ENCODE measurements at places on chromosomes 7 and 10.
A peak's percentile ranks its signal among the peaks of the same experiment; 100 is the strongest.

- no peak overlapping the region for H3K4me3 ChIP-seq
- no peak overlapping the region for H3K27ac ChIP-seq
- no peaks in the 10 kb centered on the region for H3K27me3 ChIP-seq
- H3K4me1 ChIP-seq: no peaks in the 10 kb centered on the region
- peaks cover 2% of the 10 kb centered on the region for H3K36me3 ChIP-seq
- no peak for DNase-seq
These were observed 28.0 kb downstream of the SEPTIN7 start for GRCh38 chr7:35828817-35829216.

DNA sequence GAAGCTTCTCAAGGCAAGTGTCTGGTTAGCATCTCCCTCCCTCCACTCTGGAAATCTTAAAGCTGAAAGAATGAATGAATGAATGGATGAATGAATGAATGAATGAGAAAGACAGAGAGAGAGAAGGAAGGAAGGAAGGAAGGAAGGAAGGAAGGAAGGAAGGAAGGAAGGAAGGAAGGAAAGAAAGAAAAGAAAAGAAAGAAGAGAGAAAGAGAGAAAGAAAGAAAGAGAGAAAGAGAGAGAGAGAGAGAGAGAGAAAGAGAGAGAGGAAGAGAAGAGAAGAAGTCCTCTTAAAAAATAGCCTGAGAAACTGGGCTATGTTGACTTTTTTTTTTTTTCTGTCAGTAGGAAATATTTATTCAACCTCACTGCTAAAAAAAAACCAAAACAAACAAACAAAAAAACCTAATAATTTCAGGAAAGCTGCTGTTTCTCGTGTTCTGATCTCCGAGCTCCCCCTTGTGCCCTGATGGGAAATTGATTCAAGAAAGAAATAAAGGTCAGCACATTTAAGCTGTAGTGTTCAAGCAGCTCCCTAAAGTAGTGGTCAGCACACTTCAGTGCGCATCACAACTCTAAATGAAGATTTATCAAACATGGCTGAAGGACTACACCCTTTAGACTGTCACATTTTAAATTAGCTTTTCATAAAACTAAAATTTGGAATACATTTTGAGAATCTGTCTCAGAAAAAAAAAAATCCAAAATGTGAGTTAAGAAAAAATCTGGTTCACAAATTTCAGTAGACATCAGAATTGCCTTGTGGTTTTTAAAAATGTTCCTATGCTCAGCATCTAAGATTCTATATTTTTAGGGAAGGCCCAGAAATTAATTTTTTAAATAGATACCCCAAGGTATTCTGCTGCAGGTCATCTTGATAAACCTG, 154.3 kb downstream of the ELAPOR2 start:
- no peaks in the 10 kb centered on the region for H3K36me3 ChIP-seq
- no peak overlapping the region for H3K27ac ChIP-seq
- H3K27me3 ChIP-seq: no peaks in the 10 kb centered on the region
- H3K4me1 ChIP-seq: no peaks in the 10 kb centered on the region

DNA sequence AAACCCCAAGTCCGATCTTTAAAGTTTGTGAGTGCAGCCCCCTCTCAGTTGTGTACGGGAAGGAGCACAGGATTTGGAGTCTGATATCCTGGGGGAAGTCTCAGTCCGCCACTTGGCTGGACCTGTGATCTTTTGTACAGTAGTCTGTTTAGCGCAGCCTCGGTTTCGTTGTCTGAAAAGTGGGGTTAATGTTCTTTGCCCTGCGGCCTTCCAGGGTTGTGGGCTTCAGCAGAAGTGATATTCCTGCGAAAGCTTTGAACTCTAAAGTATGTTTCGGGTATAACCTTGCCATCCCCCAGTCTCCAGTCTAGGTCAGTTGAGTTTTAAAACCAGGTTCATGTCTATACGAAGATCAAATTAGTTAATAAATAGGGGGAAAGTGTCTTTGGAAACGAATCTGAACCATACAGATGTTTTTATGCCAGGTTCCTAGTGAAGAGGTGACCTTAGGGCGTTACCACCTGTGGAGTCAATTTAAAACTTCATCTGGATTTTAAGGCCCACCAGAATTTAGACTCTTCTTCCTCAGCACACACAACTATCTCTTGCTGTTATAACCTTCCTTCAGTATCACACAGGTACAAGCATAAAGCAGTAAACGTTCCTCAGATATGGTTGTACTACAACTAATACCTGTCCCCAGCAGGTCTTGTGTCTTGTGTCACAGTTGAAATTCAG, 904 bp downstream of the R3HCC1L start:
- H3K4me1 ChIP-seq: peaks cover 7% of the 10 kb centered on the region
- H3K27ac ChIP-seq: peak overlapping the region; percentile 94
- H3K27me3 ChIP-seq: no peaks in the 10 kb centered on the region
- no peaks in the 10 kb centered on the region for H3K36me3 ChIP-seq
- H3K4me3 ChIP-seq: peak overlapping the region; percentile 90
- no peak for DNase-seq

GRCh38 chr7:90455163-90456030, 14.0 kb upstream of the PTTG1IP2 start:
- no peaks in the 10 kb centered on the region for H3K27me3 ChIP-seq
- no peak overlapping the region for H3K27ac ChIP-seq
- H3K4me3 ChIP-seq: no peak overlapping the region

GRCh38 chr7:39749177-39749576, 125.8 kb downstream of the RALA start:
- H3K4me3 ChIP-seq: no peak overlapping the region
- no peaks in the 10 kb centered on the region for H3K27me3 ChIP-seq
- no peak overlapping the region for H3K27ac ChIP-seq
- no peak for DNase-seq

DNA sequence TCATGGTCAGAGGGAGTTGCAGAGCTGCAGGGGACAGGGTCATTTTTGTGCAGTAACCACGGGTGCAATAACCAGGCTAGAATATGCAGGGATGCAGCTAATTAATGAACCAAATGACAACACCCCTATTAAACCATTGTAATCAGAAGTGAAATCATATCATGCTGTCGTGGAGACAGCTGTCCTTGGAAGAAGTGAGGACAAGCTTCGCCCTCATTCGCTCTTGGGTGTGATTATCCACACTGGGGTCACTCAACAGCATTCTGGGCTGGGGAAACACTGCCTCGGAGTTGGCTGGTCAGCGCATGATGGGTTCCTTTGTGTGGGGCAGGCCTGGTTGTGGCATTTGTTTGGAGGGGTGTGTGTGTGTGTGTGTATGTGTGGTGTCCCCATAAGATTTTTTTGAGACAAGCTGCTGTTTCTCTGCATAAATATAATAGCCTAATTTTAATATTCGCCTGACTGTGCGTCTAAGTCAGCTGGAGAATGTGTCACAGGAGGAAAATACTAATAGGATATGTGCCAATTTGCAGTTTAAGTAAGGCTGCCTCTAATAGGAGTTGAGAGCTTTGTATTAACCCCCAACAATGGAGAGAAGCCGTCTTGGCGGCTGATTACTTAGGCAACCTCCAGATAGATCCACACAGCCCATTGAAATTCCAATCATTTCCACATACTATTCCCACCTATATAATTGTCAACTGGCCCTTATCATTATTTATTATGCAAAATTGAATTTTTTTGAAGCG, 149.4 kb downstream of the DNAJB6 start:
- no peak for DNase-seq
- H3K27me3 ChIP-seq: peaks cover 25% of the 10 kb centered on the region
- no peak overlapping the region for H3K27ac ChIP-seq
- no peak overlapping the region for H3K4me3 ChIP-seq
- no peaks in the 10 kb centered on the region for H3K36me3 ChIP-seq
- no peaks in the 10 kb centered on the region for H3K4me1 ChIP-seq

DNA sequence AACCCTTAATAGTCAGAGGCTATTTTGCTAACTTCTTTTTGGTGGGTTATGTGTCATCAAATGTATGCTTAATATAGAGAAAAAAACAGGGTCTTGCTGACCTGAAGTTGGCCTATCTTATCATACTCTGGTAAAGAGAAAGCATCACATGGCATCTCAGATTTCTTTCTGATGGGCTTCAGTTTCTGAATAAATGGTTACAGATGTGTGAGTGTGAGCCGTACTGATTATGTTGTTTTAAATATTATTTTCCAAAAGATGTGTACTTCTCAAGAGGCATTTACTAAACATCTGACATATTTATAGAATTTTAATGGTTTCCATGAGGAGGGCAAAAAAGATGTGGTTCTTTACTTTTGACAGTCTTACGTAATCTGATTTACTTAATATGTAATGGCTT, 28.4 kb downstream of the BBS9 start:
- H3K27ac ChIP-seq: no peak overlapping the region
- no peak for DNase-seq
- H3K27me3 ChIP-seq: no peaks in the 10 kb centered on the region
- no peaks in the 10 kb centered on the region for H3K36me3 ChIP-seq
- no peak overlapping the region for H3K4me3 ChIP-seq
- H3K4me1 ChIP-seq: no peaks in the 10 kb centered on the region

- H3K4me1 ChIP-seq: no peaks in the 10 kb centered on the region
- H3K4me3 ChIP-seq: no peak overlapping the region
These were observed 1.0 kb upstream of the PILRA start for GRCh38 chr7:100372256-100372655.

GRCh38 chr7:80467069-80467468, 44.8 kb downstream of the GNAT3 start:
- H3K27ac ChIP-seq: no peak overlapping the region
- no peak overlapping the region for H3K4me3 ChIP-seq
- H3K27me3 ChIP-seq: no peaks in the 10 kb centered on the region
- DNase-seq: no peak

DNA sequence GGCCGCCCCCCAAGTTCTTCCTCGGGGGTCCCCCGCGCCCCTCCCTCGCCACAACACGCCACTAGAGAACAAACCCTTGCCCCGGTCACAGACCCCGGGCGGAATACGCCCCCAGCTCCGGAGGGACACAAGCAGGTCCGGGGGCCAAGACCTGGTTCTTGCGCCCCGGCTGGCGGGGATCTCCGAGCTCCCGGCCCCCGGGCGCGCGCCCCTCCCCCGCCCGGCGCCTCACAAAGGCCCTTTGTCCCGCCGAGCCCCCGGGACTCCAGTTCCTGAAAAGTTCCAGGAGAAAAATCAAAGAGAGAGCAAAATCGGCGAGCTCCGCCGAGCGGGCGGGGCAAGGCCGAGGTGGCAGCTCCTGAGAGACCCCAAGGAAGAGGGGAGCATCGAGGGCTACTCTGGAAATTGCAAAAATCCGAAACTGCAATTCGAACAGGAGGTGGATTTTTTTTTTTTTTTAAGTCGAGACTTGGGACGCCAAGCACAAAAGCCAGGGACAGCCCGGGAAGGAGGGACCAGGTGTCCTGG, 4.0 kb downstream of the TNRC18 start:
- peaks cover 44% of the 10 kb centered on the region for H3K4me1 ChIP-seq
- peak overlapping the region; percentile 100 for H3K27ac ChIP-seq
- DNase-seq: no peak
- no peaks in the 10 kb centered on the region for H3K27me3 ChIP-seq
- H3K36me3 ChIP-seq: no peaks in the 10 kb centered on the region
- H3K4me3 ChIP-seq: peak overlapping the region; percentile 80

GRCh38 chr10:78129211-78129610, 95.5 kb downstream of the RPS24 start:
- no peaks in the 10 kb centered on the region for H3K27me3 ChIP-seq
- DNase-seq: no peak
- no peaks in the 10 kb centered on the region for H3K4me1 ChIP-seq

DNA sequence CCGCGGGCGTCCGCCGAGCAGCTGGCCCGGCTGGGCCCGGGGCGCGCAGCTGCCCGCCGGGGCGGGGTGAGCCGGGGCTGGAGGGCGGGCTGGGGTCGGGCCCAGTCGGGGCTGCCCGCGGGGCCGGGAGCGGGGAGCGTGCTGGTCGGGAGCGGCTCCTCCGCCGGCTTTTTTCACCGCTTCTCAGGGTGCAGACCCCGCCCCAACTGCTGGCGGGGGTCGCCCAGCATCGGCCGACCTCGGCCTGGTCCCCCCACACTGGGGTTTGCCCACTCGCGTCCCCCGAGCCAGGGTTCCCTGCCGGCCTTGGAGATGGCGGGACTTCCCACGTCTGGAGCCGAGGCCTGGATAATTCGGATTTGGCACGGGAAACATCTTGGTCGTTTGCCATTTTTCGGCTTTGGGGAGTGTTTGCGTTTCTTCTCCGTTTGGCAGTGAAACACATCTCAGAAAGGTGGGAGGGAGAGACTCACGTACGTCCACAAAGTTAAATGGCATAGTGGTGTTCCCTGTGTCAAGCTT, 432 bp downstream of the TMEM248 start:
- H3K4me1 ChIP-seq: peaks cover 14% of the 10 kb centered on the region
- H3K4me3 ChIP-seq: peak overlapping the region; percentile 81
- peaks cover 14% of the 10 kb centered on the region for H3K36me3 ChIP-seq
- peak overlapping the region; percentile 90 for H3K27ac ChIP-seq
- H3K27me3 ChIP-seq: no peaks in the 10 kb centered on the region
- no peak for DNase-seq

GRCh38 chr7:101173752-101174244, 6.3 kb downstream of the NAT16 start:
- DNase-seq: no peak
- H3K27ac ChIP-seq: no peak overlapping the region
- peaks cover 24% of the 10 kb centered on the region for H3K4me1 ChIP-seq
- peak overlapping the region; percentile 18 for H3K4me3 ChIP-seq
- no peaks in the 10 kb centered on the region for H3K36me3 ChIP-seq

DNA sequence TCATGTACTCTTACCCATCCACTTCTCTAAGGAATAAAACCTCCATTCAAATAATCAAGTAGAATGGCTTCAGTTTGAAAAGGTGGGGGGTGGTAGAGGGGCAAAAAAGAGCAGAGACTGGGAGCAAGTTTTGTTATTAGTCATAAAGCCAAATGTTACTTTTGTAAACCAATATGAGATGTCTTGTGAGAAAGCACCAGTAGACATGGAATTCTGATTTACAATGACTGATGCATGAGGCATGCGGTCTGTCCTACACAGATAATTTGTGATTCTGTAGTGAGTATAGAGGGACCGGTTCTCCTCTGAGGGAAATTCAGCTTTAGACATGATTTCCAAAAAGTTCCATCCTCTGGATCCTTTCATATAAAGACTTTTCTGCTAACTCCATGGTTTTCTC, 12.9 kb upstream of the ABCA13 start:
- H3K27ac ChIP-seq: no peak overlapping the region
- no peaks in the 10 kb centered on the region for H3K27me3 ChIP-seq
- no peaks in the 10 kb centered on the region for H3K36me3 ChIP-seq
- H3K4me3 ChIP-seq: no peak overlapping the region

DNA sequence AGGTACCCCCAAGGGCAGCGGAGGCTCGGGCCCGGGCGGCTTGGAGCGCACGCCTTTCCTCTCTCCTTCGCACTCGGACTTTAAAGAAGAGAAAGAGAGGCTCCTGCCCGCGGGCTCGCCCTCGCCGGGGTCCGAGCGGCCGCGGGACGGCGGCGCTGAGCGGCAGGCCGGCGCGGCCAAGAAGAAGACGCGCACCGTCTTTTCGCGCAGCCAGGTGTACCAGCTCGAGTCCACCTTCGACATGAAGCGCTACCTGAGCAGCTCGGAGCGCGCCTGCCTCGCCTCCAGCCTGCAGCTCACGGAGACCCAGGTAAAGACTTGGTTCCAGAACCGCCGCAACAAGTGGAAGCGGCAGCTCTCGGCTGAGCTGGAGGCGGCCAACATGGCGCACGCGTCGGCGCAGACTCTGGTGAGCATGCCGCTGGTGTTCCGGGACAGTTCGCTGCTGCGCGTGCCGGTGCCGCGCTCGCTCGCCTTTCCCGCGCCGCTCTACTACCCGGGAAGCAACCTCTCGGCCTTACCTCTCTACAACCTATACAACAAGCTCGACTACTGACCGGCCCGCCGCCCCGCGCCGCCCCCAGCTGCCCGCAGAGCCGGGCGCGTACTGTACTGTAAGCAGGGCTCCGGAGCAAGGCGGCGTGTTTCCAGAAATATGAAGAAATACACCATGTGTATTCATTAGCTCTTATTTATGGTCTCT, 1.8 kb downstream of the HMX2 start:
- H3K4me1 ChIP-seq: peaks cover 37% of the 10 kb centered on the region
- DNase-seq: no peak
- H3K27me3 ChIP-seq: peaks cover 34% of the 10 kb centered on the region
- no peaks in the 10 kb centered on the region for H3K36me3 ChIP-seq
- H3K4me3 ChIP-seq: peak overlapping the region; percentile 19
- no peak overlapping the region for H3K27ac ChIP-seq
